Naive B cell (primary cell): ENCODE measurements at places on chromosomes 5 and 9. TPM values are rescaled to one million over a fixed set of nuclear protein-coding genes. Genes with fewer than 3 reads are reported as not detected.

DNA sequence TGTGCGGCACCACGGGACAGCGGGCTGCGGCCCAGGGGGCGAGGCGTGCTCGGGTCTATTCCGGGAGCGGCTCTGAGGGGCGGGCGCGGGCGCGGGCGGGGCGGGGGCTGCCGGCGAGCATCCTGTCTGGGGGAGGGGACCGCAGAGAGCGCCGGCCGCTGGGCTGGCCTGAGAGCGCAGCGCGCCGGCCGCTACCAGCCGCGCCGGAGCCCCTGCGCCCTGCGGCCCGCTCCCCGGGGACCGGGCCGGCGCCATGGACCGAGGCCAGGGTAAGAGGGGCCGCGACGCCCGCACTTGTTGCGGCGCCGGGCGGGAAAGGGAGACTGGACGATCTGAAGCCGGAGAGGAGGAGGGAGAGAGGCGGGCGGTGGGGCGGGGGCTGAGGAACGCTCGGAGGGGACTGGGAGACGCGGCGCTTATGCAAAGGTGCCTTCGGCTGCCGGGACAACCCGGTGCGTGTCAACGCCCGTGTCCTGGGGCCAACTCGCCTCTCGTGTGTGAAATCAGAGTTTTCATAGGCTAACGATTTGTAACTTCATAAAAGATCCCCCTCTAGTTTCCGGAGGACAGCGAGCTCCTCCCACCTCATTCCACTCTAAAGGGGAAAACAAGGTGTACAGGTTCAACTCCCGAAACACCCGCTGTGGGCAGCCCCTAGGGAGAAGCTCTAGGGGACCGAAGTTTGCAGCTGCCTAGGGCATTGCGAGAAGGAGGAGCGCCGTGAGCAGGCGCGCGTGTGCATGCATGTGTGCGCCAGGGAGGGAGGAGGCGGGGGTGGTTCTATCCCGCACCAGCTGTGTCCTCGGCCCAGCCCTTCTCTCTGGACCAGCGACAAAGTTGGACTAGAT, at the start of gene AFAP1L1:
Gene AFAP1L1, plus strand, starts transcription at position 144 of the 848 bp plus-strand sequence. Its CDS starts 110 bp downstream, at position 254.
- no peak for DNase-seq

- no peak for DNase-seq
These were observed 348.6 kb upstream of the RGMB start for GRCh38 chr5:98424681-98425450.

DNA sequence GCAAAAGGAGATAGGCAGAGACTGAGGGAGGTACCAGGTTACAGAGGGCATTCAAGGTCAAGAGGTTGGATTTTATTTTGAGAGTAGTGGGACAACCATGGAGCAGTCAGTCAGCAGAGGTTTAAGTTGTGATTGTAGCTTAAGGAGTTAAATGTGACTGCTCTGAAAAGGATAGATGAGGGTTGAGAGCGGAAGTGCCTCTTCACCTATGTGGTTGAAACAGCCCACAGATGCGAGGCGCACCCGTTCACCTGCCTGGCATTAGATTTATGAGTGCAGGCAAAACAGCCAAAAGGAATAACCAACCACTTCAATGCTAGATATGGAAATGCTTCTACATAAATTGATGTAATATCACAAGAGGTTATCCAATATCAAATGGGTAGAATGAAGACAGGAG, 8.4 kb downstream of the ZNF474 start:
- no peak for DNase-seq

GRCh38 chr5:39750661-39751060, 325.9 kb upstream of the DAB2 start:
- no peak for DNase-seq

DNA sequence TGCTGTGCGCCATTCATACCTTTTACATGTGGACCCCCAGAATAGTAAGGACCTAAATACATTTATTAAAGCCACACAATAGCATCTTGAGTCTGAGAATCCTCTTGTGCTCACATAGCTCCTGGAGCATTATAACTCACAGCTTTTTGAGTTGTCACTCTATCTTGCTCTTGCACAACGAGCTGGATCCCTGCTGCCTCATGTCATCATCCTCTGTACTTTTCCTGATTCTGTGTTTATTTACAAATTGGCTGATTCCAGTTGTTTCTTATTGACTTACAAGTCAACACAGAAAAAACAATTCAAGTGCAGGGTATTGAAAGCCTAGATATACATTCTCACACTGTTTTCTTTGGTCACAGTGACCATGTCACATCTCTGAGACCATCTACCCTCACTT, 112.9 kb downstream of the SLC1A3 start:
- no peak for DNase-seq

GRCh38 chr5:112958093-112959088, 18.2 kb upstream of the DCP2 start:
- no peak for DNase-seq

GRCh38 chr5:92081958-92082712, 699.0 kb upstream of the ARRDC3 start:
- DNase-seq: no peak

DNA sequence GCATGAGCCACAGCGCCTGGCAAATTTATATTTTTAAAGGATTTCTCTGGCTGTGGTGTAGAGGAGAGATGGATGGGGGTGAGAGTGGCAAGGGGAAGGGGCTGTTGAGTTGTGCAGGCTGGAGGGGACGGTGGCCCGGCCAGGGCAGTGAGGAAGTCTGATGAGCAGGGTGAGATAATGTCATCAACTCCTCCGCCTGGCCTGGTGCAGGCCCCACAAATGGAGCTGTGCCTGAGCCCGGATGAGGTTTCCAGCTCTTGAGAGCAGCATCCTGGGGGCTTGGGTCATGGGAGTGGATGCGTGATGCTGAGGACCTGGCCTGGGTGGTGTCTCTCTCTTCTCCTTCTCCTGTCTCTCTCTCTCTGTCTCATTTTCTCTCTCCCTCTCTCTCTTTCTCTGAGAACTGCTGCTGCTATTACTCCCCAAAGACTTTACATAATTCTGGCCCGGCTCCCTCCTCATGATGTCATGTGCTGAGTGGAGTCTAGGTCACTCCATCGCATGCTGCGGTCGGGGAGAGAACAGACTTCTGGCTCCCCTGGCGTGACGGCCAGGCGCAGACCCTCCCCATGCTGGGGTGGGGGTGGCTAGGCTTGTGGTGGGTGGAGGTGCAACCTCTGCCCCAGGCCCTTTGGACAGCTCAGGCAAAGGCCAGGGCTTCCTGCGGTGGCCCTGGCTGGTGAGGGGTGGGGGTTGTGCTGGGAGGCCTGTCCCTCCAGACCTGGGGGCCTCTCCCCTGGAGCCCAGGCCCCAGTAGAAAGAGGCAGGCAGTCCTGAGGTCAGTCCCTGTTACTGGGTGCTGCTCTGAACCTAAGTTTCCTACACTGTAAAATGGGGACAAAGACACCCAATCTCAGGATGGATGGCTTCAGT, 26.4 kb downstream of the FGF18 start:
- no peak for DNase-seq

DNA sequence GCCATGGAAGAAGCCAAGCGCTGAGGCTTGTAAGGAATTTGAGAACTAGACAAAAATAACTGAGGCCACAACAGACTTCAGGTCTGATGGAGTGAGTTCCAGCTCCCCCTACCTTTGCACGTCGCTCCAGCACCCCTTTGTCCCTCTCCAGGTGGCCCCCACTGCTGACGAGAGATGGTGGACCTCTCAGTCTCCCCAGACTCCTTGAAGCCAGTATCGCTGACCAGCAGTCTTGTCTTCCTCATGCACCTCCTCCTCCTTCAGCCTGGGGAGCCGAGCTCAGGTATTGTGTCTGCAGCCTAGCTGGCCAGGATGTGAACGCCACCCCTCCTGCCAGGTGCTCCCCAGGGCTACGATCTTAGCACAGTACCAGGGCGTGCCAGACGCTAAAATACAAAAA, 5.2 kb downstream of the BTNL9 start:
- no peak for DNase-seq

GRCh38 chr9:37496020-37496419, 10.3 kb downstream of the POLR1E start:
- no peak for DNase-seq

DNA sequence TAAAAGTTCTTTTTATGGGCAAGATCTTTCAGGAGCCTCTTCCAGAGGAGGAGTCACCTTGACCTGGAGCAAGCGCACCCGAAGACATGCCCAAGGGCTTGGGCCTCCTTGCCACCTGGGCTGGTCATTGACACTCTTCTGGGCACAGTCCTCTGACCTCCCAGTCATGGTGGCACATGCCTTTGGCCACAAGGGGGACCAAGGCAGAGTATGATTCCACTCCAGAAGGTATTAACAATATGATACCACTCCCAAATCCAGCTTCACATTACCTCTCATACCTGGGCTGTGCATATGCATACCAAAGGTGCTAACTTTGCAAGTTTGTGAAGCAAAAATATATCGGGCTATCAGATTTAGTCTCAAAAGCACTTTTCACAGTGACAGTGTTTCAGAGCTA, 84.6 kb downstream of the MAST4 start:
- no peak for DNase-seq

DNA sequence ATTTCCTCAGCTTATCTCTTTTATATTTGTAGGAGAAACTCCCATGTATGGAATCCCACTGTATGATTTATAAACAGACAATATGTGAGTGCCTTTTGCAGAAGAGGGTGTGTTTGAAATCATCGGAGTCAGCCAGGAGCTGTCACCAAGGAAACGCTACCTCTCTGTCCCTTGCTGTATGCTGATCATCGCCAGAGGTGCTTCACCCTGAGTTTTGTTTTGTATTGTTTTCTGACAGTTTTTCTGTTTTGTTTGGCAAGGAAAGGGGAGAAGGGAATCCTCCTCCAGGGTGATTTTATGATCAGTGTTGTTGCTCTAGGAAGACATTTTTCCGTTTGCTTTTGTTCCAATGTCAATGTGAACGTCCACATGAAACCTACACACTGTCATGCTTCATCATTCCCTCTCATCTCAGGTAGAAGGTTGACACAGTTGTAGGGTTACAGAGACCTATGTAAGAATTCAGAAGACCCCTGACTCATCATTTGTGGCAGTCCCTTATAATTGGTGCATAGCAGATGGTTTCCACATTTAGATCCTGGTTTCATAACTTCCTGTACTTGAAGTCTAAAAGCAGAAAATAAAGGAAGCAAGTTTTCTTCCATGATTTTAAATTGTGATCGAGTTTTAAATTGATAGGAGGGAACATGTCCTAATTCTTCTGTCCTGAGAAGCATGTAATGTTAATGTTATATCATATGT, 18.0 kb upstream of the CTSL start:
- DNase-seq: no peak

GRCh38 chr9:80926611-80927010, 762.7 kb downstream of the TLE1 start:
- DNase-seq: no peak

- DNase-seq: no peak
These were observed 214.1 kb upstream of the KLF4 start for GRCh38 chr9:107703651-107704050.

GRCh38 chr9:120918931-120919842, 7.4 kb downstream of the TRAF1 start:
- DNase-seq: no peak

DNA sequence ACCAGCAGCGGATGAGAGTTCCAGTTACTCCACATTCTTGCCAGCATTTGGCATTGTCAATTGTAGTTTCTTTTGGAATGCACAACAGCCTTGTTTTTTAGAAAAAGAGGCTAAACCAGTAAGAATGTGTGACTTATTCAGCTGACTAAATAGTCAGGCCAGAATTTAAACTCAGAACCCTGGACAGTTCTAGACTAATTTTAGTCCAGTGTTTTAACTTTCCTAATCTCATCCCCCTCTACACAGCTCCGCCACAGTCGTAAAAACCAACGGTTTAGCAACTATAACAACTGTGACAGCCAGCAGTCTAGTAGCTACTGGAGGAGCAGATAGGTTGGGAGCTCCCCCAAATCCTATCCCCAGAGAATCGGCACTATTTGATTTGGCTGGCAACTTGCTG, 103.7 kb downstream of the FOXD1 start:
- no peak for DNase-seq

- no peak for DNase-seq
These were observed 87.0 kb downstream of the ANGPTL2 start for GRCh38 chr9:127035423-127035822.

GRCh38 chr5:150058480-150059126, 27.8 kb downstream of the CSF1R start:
- DNase-seq: no peak

PCA3 gene
- not detected for polyA plus RNA-seq

CHD1 gene
- polyA plus RNA-seq: 12.2 TPM

HRCT1 gene
- not detected for polyA plus RNA-seq

NEUROG1 gene
- not detected for polyA plus RNA-seq

ERGIC1 gene
- polyA plus RNA-seq: 55.9 TPM

BTNL8 gene
- polyA plus RNA-seq: not detected

RETREG1 gene
- 28.9 TPM for polyA plus RNA-seq

OTP gene
- not detected for polyA plus RNA-seq
